ENCODE measurements at places on chromosomes 13 and 19.

GRCh38 chr19:42548552-42548951, 20.3 kb upstream of the CEACAM1 start:
- no peak for DNase-seq

DNA sequence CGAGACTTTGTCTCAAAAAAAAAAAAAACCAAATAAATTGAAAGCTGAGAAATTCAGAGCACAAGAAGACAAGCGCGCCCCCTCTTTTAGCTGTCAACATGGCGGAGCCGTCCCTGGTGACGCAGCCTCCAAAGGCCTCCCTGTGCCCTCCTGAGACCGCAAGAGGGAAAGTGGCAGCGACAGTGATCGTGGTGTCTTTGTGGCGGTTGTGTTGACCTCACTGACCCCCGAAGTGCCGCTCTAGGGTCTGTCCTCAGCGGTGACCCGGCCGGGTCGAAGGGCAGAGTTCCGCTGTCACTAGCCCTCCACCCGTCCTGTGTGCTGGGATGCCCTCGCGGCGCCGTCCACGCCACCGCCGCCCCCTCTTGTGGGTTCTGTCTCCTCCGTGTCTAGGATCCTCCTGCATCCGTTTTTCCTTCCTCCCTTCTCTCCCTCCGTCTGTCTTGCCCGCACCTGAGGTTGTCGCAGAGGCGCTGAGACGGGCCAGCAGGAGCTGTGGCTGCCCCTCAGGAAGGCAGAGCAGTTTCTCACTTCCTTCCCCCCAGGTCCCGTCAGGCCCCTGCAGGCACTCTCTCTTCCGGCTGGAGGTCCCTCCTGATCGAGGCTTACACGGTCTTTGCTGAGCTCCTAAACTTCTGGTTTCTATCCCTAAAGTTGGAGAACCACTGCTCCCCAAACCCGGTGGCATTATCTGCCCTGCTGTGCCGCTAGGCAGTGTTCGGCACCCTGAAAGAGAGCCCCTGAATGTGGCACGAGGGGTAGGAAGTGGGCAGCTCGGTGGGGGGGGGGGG, 7.2 kb downstream of the UHRF1 start:
- no peak for DNase-seq

DNA sequence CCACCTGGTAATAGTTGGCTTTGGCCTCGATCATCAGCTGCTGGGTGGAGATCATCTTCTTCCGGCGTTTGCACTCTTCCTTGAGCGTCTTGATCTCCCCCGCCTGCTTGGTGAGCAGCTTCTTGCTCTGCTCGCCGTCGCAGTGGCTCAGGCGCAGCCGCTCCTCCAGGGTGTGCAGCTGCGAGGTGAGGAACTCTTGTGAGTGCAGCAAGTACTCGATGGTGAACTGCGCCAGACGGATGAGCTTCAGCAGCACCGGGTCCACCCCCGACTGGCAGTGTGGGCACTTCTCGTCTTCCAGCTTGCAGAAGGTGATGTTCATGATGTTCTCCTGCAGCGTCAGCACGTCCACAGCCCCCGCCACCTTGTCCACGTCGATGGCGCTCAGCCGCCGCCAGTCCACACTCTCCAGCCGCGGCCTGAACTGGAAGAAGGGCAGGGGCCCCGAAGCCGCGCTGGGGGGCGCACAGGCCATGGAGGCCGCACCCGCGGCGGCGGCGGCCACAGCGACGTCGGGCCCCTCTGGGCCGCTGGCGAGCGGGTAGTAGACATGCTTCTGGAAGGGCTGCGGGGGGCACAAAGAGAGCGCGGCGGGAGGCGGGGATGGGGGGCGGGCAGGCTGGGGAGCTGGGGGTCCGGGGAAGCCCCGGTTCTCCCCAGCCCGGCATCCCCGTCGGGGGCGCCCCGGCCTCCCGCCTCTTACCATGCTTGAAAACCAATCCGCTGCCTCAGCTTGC, 3.0 kb downstream of the DZIP1 start:
- DNase-seq, result no peak

DNA sequence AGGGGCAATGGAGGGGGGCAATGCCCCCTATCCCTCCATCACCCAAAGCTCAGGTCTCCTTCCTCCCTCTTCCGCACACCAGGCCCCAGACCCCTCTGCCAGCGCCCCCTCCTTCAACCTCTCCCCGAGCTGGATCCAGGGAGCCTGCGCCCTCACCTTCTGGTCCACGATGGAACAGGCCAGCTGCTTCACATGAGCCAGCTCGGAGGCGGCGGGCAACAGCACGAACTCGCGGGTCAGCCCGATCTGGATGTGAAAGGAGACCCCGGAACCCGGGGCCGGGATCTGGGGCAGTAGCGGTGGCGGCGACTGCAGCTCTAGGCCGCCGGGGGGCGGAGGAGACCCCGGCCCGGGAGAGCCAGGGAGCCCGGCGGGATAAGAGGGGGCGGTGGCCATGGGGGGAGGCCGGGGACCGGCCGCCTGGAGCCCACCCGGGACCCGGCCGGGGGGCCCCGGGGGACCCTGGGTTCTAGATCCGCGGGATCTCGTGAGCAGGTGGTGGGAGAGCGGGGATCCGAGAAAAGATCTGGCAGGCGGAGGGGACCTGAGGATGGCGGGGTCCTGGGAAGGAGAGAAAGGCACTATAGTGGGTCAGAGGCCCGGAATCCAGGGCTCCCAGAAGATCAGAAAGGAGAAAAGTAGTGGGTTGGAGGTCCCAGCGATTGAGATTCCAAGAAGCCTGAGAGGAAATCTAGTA, 791 bp downstream of the PRKD2 start:
- no peak for DNase-seq

- DNase-seq, result no peak
Measured at GRCh38 chr19:29804493-29804892, 7.3 kb upstream of the CCNE1 start.

GRCh38 chr13:52454459-52454819, 839 bp upstream of the CKAP2 start:
- no peak for DNase-seq

DNA sequence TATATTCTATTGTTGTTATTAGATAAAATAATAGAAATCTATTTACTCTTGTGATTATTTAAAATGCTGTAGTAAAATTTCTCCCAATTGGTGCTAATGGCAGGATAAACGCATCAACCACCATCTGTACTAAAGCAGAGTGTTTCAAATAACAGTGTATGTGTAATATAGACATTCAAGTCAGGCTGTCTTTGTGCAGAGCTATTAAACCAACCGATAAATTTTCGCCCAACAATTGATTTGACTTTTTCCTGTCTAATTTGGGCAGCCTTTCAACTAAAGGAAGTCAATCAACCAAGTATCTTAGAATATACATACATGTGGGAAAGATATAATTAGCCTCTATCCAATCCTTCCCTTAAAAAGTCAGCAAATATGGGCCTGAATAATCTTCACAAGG, 5.8 kb downstream of the AMER2 start:
- DNase-seq, result no peak

GRCh38 chr13:114283576-114283975, 2.2 kb downstream of the UPF3A start:
- no peak for DNase-seq

DNA sequence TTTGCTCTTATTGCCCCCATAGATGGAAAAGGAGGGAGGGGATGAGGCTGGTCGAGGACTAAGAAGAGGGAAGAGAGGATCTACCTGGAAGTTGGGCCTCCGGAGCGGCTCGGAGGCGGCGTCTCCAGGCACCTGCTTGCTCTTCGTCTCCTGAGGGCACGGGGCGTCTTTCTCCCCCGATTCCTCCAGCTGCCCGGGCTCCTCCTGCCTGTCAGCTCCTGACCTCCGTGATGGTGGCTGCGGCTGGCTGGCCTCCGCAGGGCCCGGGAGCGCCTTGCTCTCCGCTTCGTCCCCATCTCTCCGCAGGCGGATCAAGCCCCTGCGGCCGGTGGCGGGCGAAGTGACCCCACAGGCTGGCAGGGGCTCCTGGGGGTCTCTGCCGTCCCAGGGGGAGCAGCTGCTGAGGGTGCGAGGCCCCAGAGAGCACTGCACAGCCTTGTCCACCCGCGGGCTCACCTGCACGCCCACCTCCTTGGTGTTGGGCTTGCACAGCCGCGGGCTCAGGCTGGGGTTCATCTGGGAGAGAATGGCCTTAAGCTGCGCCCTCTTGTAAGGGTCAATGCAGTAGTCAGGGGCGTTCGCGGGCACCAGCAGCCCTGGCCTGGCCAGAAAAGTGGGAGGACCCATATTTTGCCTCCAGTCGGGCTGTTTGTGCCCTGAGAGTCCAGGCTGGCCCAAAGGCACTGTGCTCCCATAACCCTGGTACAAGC, 3.8 kb downstream of the ZAR1L start:
- DNase-seq, result no peak

DNA sequence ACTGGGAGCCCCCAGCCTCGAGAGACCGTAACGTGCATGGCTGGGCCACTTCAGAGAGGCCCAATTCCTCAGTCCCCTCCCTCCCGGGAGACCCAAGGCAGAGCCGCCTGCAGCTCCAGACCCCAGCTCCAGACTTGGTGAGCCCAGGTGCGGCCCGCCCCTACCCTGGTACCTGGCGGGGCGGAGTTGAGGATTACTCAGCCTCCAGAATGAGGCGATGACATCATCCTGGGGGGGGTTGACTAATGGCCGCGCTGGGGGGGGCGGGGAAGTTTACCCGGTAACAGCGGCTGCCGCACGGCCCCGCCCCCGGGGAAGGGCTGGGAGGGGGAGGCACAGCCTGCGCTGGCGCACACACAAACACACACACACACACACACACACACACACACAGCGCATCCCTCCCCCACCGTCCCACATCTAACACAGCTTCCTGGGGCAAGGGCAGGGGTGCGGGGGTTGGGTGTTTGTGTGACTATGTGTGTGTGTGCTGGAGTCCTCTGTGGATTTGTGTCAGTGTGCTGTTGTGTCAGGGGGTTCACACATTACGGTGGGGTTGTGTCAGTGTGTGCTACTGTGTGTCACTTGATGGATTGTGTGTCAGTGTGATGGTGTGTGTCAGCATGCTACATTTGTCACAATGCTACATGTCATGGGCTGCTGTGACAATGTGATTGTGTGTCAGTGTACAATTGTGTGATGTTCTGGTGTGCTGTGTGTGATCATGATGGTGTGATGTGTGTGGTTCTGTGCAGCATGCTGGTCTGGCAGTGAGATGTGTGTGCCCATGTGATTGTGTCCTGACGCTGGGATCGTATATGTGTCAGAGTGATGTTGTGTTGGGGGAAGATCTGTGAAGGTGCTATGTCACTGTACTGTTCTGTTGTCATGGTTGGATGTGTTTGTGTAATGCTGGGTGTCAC, 10.3 kb upstream of the BBC3 start:
- DNase-seq, result peak; percentile 72

DNA sequence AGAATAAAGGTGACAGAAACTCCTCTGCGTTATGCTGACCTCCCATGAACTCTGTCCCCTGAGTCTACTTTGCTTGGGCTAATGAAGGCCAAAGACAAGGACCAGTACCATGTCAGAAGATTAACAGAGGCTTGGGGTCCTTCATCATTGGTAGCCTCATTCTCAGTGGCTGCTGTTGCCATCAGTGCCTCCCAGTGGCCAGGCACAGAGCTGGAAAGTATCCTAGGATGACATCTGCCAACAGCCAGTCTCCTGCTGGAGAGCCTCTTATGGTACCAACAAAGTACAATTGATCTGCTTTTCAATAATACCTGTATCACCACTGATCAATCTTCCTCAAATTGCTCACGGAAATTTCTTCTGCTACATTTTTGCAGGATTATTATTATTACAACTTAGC, 281.6 kb downstream of the DNAJC15 start:
- DNase-seq, result no peak

- DNase-seq, result no peak
Measured at GRCh38 chr13:75875450-75875849, 239.3 kb downstream of the LMO7 start.

GRCh38 chr19:47661161-47661560, 52.1 kb upstream of the EHD2 start:
- DNase-seq, result no peak

- DNase-seq, result no peak
Measured at GRCh38 chr19:14271840-14272239, 65.9 kb upstream of the ADGRL1 start.

DNA sequence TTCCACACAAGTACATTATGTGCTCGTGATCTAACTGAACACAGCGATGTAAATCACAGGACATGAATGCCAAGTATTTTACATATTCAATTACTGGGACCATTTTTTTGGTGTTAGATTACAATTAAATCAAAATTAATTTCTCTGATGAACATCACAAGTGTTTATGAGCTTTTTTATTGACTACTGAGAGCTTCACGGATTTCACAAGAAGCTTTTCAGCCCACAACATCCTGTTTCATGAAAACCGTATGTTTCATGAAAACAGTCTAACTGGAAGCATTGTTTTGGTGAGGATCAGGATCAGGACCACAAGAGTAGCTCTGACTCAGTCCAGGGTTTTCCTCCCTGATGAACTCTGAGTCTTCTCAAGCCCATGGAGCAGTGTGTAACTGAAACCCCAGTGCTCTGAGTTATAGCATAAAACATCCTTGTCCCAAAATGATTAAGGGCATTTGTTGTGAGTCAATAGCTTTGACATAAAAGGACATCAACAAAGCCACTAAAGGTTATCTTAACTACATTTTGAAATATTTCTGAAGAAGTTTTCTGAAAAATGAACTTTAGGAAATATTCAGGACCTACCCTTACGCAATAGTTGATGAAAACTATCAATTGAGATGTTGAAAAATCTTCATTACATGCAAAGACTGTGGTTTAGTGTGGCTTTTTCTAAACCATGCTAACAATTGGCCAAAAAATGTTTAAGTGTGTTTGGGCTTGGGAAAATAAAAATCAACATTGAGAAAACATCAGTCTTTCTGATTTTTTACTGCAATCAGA, 49.3 kb downstream of the UFM1 start:
- DNase-seq, result no peak

- no peak for DNase-seq
Measured at GRCh38 chr19:17686023-17686521, 2.1 kb downstream of the UNC13A start.

DNA sequence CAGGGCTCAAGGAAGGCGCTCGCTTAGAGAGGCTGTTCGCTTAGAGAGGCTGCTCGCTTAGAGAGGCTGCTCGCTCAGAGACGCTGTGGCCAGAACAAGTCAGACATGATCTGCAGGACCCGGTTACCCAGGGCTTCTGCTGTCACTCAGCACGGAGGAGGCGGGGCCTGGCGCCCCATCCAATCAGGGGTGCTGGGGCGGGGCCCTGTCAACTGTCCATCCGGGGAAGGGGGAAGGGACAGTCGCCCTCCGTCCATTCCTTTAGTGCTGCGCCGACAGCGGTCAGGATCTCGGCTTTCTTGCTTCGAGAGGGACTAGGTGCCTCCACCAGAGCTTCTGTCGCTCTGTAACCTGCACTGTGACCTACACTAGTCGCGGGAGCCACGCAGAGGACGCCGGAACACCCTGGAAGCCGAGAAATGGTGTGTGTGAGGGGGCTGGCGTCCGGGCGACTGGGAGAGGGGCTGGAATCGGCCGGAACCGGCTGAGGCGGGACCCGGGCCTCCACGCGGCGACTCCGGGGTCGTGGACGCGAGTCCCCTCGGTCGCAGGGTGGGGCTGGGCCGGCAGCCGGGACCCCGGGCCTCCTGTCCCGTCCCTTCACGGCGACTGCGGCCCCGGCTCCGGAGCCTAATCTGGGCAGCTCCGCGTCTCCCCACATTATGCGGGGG, at the start of gene ZNF440:
Gene ZNF440 (plus strand): TSS at position 245 of the 671 bp plus-strand sequence. CDS start 175 bp downstream, at position 420.
- DNase-seq, result peak; percentile 78

- DNase-seq, result no peak
Measured at GRCh38 chr19:50232600-50232999, 29.2 kb downstream of the MYH14 start.
